ENCODE measurements at places on chromosomes 1 and 21.

- peak; percentile 22 for DNase-seq
These were observed 46.8 kb downstream of the XCL1 start for GRCh38 chr1:168623003-168623828.

DNA sequence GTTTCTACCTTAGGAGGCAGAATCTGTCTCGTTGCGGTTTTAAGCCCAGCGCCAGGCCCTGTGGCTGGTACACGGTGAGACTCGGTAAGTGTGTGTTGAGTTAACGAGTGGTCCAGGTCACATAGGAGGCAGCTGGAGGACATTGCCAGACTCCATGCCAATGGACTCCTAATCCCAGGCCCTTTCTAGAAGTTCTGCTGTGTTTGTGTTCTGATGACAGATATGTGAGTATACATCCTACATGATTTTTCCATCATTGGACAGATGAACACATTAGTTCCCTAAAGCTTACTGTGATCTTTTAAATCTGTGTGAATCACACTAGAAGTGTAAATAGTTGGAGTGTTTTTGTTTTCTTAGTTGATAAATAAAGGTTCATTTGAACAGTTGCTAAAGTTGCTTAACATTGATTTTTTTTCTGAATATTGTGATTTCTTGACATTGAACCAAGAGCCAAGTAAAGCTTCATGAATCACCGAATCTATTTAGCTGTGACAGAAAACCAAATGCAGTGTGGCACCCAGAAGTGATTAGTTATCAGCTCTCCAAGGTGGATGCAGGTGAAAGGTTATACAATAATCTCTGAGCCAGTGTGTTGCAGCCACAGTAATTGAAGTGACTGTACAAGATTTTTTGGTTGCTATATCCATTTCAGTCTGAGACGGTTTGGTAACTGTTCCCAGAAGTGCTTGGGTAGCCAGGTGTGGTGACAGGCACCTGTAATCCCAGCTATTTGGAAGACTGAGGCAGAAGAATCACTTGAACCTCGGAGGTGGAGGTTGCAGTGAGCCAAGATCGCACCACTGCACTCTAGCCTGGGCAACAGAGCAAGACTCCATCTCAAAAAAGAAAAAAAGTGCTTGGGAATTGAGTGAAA, 46.3 kb downstream of the DOP1B start:
- DNase-seq: no peak

GRCh38 chr1:2091611-2092604, 41.7 kb downstream of the PRKCZ start:
- DNase-seq: peak; percentile 82

DNA sequence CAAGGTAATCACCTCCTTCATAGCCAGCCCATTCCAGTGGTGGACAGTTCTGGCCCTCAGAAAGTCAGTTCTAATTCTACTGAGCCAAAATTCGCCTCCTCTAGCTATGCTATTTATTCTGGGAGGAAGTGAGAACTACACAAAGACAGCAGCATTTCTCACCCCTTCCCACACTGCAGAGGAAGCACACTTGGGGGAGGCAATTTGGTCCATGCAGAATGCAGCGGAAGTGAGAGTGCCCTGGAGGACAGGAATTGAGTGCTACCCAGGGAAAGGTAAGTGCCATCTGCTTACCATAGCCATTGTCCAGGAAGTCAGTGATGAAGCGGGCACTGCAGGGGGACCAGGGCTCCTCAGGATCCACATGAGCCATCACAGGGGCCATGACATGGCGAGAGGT, 3.7 kb downstream of the ADAMTS4 start:
- DNase-seq: no peak

GRCh38 chr1:89704014-89704413, 71.1 kb downstream of the LRRC8C start:
- DNase-seq: no peak

GRCh38 chr1:236143104-236143948, 987 bp downstream of the GPR137B start:
- no peak for DNase-seq

- DNase-seq: peak; percentile 84
These were observed 860 bp downstream of the TMEM63A start for GRCh38 chr1:225881081-225881958.

DNA sequence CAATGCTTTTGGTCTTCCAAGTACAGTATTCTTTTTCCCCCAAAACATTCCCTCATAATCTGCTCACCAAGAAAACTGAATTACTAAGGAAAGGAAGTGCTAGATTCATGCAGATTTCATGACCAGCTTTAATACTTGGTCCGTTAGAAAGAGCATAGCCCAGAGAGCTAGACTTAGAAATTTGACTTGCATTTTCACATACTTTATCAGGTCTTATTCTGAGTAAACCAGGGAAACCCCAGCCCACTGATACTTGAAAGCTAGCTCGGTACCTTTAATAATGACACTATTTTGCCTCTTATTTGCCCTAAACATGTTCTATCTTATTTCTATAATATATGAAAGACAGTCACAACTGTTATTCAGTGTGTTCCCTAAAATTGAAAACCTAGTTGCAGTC, 204.5 kb downstream of the TTLL7 start:
- no peak for DNase-seq

GRCh38 chr1:173784997-173785396, 39.5 kb upstream of the DARS2 start:
- no peak for DNase-seq
